ENCODE measurements at places on chromosomes 3 and 15. TPM values are rescaled to one million over a fixed set of nuclear protein-coding genes. Genes with fewer than 3 reads are reported as not detected.

Gene TMEM207
- total RNA-seq: not detected

Gene IREB2
- 18.2 TPM for total RNA-seq

DNA sequence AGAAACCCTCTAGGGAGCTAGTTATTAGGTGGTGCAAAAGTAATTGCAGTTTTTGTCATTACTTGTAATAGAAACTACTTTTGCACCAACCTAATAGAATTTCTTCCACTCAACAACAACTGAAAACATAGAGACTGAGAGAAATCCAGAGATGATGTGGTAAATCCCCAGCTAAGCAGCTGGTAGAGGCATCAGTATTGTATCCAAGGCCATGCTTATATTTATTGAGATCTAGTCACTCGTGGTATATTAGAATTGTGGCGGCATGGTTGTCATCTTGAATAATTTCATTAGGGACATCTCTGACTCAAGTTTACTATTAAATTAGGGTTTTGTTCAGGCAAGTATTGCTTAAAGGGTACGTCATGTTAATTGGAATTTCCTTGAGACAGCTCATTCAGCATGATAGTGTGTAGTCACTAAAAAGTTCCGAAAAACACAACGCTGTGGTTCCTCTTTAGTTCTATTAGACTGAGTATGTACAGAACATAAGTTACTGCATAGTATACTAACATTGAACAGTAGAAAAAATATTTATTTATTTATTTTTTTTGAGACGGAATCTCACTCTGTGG, 35.3 kb downstream of the PAK2 start:
- H3K27me3 ChIP-seq: no peaks in the 10 kb centered on the region
- H3K36me3 ChIP-seq: no peaks in the 10 kb centered on the region
- no peak for DNase-seq
- H3K4me1 ChIP-seq: peaks cover 5% of the 10 kb centered on the region
- H3K4me3 ChIP-seq: no peak overlapping the region
- no peak overlapping the region for H3K27ac ChIP-seq

DNA sequence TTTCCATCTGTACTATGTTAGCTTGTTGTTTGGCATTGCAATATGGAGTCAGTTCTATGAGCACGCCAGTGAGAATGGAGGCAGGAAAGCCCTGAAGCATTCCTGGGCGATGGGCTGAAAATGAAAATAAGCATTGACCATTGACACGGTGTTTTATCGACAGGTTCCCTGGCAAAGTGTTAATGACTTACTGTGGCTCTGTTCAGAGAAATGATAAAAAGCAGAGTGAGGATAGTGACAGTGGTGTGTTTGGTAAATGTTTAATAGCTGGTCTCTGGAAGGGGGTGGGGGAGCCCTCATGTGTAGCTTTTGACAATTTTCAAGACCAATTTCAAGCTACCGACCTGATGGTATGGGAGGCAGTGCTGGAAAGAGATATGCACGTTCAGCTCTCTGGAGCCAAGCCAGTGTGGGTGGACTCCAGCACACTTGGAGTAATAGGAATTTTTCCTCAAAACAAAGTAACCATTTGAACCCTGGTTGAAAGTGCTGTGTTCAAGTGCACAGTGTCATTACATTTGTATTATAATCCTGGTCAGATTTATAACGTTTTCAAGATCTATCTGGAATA, 341.7 kb upstream of the ROBO2 start:
- no peaks in the 10 kb centered on the region for H3K36me3 ChIP-seq
- no peak for DNase-seq
- H3K27me3 ChIP-seq: no peaks in the 10 kb centered on the region
- no peak overlapping the region for H3K4me3 ChIP-seq

- H3K36me3 ChIP-seq: no peaks in the 10 kb centered on the region
- no peak overlapping the region for H3K4me3 ChIP-seq
- no peak for DNase-seq
Observed at GRCh38 chr3:144053121-144053520, 81.5 kb downstream of the DIPK2A start.

Measured in pancreas (tissue), 10 donors.